ENCODE measurements at places on chromosomes 6 and 20.

DNA sequence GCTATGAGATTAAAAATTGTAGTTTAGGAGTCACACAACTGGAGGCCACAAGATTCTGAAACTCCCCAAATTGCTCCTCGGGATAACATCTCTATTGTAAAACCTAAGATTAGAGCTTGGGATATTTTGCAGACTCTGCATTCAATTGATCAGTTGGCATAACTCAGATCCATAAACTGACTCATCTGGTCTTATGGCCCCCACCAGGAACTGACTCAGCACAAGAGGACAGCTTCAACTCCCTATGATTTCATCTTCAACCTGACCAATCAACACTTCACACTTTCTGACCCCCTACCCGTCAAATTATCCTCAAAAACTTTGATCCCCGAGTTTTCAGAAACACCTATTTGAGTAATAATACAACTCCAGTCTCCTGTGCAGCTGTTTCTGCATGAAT lies 257.3 kb downstream of the HAO1 start:
- no peak for DNase-seq

DNA sequence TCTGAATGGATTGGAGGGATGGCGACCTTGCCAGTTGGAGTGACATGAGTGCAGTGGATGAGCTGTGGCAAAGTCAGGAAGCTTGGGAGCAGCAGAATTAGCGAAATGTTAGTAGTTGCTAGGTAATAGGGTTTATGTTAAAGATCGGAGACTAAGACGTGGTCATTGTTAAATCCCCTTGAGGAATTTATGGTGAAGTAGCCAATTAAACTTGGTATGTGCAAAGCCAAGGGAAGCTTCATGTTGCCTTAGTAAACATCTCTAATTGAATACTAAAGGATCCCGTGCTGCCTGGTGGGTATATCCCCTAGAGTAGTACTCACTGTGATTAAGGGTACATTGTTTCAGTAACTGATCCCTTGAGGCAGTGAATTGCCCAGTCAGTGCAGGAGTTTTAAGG lies 106.0 kb downstream of the PRIM2 start:
- no peak for DNase-seq

GRCh38 chr6:85047818-85048217 lies 283.4 kb upstream of the TBX18 start:
- DNase-seq, result no peak

DNA sequence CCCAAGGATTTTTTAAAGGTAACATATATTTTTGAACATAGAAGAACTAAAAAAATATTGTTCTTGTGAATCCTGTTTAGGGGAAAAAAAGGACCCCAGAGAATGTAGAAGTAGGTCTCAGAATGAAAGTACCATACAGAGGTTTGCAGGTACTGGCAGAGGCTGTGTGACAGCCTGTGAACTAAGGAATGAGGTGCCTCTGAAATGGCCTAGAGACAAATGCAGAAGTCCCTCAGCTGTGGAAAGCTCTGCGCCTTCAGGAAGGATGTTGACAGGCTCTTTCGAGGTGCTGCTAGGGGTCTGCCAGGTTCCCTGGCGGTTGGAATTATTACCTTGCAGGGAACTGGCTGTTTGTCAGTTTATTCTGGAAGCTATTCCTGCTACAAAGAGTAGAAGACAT lies 8.6 kb upstream of the TUBB2B start:
- DNase-seq, result no peak

- no peak for DNase-seq
These were observed 510.3 kb downstream of the KIF16B start for GRCh38 chr20:16062661-16063581.

DNA sequence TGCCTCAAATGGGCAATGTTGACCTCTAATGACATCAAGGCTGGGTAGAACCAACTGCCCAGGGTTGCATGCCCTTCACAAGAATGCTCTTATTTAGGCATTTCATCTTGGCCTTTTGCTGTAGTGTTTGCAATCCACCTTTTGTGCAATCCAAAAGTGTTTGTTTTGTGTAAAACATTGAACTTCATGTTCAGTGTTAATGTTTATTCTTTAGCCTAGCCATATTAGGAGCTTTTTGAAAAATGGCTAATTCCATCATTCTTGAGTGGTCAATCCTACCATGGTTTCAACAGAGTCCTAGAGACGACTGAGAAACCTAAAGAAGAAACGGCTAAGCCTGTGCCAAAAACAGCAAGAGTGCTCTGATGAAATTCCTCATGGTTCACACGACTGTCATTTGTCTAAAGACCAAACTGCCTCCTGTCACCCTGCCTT lies 279.6 kb upstream of the PRDM1 start:
- DNase-seq, result no peak

- DNase-seq, result no peak
These were observed 7.0 kb downstream of the ELMO2 start for GRCh38 chr20:46399401-46399800.

DNA sequence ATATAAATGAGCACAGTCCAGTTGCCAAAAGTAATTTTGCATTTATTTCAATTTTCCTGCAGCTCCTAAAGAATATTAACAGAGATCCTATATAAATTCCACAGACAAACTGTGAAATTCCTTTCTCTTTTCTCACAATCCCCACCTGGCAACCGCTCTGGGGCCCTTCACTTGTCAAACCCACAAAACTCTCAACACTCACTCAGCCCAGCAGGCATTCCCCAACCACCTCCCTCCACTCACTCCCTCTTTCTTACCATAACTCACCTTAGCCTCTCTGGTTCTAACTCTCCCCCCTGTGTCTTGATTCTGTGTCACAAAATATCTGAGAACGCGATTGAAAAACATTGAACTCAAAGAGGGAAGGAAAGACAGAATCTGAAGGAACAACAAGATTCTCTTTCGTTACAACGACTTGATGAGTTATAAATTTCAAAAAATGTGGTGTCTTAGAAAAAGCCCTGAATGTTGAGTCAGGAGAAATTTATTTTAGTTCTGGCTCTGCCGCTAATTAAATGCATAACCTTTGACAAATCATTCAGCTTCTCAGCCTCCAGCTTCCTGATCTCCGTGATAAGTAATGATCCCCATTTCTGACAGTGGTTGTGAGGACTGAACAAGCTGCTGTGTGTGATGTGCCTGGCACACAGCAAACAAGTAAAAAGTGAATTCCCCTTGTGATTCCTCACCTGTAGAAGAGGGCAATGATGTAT lies 87.9 kb downstream of the UNC5CL start:
- DNase-seq, result no peak

- DNase-seq, result no peak
These were observed 79.1 kb downstream of the TNFRSF21 start for GRCh38 chr6:47230579-47230978.

DNA sequence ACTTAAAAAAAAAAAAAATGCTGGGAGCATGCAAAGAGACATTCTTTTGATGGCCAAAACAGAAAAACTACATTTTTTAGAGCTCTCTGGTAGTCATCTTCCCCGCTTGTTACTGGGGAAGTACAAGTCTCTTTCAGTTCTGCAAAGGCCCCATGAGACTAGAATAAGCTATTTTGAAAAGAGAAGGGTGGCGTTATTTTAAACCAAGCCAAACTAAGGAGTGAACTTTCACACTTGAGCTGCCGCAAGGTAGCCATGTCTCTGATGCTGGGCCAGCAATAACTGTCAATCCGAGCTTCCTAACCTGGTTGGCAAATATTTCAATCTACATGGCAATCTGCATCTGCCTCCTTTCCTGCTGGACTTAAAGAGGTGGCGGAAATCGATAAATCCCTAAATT lies 96.7 kb downstream of the L3MBTL3 start:
- DNase-seq, result no peak

- DNase-seq, result no peak
These were observed 79.8 kb downstream of the PSMB1 start for GRCh38 chr6:170473301-170473717.

DNA sequence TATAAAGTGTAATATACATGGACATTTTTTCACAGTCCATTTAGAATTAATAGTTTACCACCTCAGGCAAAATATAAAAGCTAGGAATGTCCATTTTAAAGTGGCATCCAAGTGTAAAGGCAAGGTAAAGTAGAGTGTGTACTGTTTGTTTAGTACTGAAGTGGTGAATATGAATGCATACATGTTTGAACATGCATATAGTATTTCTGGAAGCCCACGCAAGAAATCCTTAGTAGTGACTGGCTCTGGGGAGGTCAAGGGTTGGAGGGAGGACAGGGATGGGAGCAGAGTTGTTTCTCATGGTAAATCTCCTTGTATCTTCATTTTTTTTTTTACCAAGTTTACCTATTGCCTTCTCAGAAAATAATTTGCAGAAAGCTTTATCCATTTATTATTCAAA lies 129.2 kb downstream of the UNC5CL start:
- no peak for DNase-seq

DNA sequence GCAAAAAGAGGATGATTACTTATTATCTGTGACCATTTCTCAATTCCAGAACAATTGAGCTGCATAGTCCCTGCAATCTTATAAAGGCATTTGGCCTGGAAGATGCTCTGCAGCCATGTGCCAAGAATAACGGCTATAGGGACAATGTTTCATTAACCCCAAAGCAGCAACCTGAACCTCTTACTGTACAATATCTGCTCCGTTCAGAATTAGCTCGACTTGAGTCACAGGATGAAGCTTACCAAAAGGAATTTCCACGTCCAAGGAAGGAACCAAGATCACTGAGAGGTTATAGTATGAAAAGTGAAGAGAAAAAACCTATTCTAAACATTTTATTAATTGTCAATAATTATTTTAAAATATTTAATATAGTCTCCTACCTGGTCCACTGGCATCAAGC lies 167.3 kb upstream of the GMDS start:
- DNase-seq, result no peak

GRCh38 chr6:3619201-3619600 lies 132.3 kb downstream of the PXDC1 start:
- DNase-seq, result no peak

DNA sequence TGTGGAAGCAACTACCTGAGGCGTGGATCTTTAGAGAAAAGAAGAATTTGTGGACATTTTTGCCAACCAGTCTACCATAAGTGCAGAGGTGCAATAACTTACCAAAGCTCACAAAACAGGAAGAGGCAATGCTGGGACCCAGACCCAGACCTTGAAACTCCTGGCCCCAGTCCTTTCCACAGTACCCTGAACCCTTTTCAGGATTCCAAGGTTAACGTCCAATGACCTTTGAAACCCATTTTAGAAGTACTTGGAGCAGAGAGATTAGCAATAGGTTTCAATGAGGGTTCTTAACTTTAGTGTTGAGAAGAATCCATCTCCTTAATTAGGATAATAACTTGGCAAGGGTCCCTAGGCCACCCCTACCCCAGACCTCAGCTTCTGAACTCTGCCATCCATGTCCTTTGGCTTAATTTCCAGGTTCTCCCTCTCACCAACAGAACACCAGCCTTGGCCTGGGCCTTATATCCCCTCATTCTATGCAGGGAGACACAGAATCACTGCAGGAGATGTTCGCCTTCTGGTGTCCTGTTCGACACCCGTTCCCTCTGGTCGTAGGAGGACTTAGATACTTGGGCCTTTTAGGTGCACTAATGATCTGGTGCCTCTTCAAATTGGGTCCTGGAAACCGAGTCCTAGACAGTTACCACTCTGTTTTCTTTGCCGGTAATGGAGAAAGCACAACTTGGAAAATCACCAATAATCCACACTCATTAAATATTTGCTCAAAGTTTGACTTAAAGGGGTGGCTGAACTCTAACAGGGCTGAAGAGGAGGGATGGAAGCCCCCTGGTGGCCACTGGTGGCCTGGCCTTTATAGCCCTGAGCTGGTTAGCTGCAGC lies 40.6 kb downstream of the ISM1 start:
- DNase-seq, result peak; percentile 81

- no peak for DNase-seq
These were observed 560.4 kb upstream of the SYNCRIP start for GRCh38 chr6:86203044-86203443.

- DNase-seq, result no peak
These were observed 34.9 kb downstream of the PPP1R3G start for GRCh38 chr6:5120011-5120410.

DNA sequence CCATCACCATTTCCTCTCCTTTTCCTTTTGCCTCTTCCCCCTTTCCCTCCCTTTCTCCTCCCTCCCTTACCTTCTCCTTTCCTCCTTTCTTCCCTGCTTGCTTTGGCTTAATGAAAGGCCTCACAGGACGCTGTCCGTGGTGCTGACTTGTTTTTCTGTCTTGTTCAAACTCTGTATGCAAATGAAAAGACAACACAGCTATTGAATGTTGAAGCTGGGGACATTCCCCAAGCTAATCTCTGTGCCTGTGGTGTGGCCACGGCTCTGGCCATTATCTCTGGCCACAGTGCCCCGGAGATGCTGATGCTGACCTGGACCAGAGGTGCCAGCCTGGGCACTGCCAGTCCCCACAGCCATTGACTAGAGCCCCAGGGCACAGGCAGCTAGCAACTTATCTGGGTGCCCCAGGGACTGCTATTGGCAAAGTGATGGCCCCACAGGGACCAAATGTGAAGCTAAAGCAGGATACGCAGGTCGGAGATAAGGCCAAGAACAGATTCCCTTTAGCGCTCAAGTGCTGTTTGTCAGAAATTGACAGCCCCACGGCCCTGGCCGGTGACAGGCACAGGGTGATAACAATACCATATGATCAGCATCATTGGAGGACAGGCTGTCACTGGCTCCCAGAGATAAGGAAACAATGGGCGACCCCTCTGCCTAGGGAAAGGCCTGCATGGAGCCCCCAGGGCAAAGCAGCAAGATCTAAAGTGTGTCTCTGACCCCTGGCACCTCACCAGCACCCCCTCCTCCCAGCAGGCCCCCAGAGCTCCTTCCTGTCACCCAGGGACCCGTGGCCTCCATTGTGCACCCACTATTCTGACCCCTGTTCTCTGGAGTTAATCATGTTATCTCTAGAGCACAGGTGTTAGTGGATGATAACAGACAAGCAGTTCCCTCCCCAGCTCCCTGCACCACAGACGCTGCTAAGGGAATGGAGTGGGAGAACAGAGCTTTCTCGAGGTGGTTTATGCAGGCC lies 31.6 kb upstream of the SLC32A1 start:
- DNase-seq, result peak; percentile 31

DNA sequence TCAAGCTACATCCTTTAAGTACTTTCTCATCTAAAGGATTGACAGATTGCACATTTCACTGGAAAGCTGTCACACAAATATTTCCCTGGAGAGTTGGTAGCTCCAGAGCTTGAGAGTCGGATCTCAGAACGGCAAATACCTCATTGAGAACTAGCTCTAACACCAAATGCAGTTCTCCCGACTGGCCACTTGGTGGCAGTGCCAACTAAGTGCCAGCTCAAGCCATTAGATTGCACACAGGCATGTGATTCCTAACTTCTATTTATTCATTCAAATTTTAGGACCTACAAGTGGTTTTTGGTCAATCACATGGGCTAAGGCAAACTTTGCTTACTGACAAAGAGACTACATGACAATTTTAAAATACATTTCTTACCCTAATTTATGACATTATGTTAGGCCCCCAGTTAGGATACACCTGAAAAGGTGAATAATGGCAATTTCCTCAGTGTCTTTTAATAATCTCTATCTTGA lies 7.9 kb upstream of the MCHR2 start:
- DNase-seq, result no peak

GRCh38 chr6:14477559-14477958 lies 360.0 kb downstream of the CD83 start:
- DNase-seq, result no peak

GRCh38 chr6:1917626-1918371 lies 308.1 kb downstream of the FOXC1 start:
- no peak for DNase-seq

GRCh38 chr6:16683641-16684194 lies 77.5 kb downstream of the ATXN1 start:
- DNase-seq, result no peak

- DNase-seq, result no peak
These were observed 35.2 kb upstream of the BPIFA2 start for GRCh38 chr20:33132513-33133372.

All from natural killer cell (primary cell).